Gastroesophageal sphincter (tissue), 4 donors: ENCODE measurements at places on chromosomes 6 and 20. TPM values are rescaled to one million over a fixed set of nuclear protein-coding genes. Genes with fewer than 3 reads are reported as not detected.

The DEFB116 gene
- total RNA-seq = not detected

The BANF2 gene
- not detected for total RNA-seq

The SLC13A3 gene
- 0.67 TPM for total RNA-seq

DNA sequence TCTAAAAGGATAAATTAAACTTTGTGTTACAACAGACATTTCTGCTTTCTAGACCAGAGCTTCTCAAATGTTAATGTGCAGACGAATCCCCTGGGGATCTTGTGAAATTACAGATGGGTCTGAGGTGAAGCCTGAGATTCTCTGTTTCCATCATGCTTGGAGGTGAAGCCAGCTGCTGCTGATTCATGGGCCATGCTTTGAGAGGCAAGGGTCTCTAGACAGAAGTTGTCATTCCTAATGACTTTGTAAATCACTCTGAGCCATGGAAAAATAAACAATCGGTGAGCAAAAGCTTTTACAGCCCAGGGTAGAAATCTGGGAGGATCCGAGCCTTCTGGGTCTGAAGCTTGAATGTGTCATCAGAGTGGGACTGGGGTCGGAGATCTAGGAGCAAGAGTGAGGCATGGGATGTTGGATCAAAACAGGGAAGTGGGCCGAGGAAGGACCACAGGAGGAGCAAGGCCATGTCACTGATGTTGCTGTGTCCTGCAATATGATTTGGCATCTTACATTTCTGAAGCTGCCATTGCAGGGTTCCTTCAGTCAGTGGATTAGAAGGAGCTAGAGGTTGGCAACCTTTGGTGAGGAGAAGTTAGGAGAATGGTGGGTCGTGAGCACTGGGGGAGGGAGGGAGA, 77.3 kb downstream of the TRMT11 start:
- no peak overlapping the region for H3K27ac ChIP-seq
- H3K36me3 ChIP-seq = peaks cover 14% of the 10 kb centered on the region
- ATAC-seq = no peak
- no peaks in the 10 kb centered on the region for H3K4me1 ChIP-seq

GRCh38 chr20:17650301-17651128, 31.5 kb downstream of the RRBP1 start:
- ATAC-seq = no peak
- peaks cover 52% of the 10 kb centered on the region for H3K4me1 ChIP-seq
- H3K4me3 ChIP-seq = no peak overlapping the region

The MAFB gene
- total RNA-seq = 29.7 TPM

DNA sequence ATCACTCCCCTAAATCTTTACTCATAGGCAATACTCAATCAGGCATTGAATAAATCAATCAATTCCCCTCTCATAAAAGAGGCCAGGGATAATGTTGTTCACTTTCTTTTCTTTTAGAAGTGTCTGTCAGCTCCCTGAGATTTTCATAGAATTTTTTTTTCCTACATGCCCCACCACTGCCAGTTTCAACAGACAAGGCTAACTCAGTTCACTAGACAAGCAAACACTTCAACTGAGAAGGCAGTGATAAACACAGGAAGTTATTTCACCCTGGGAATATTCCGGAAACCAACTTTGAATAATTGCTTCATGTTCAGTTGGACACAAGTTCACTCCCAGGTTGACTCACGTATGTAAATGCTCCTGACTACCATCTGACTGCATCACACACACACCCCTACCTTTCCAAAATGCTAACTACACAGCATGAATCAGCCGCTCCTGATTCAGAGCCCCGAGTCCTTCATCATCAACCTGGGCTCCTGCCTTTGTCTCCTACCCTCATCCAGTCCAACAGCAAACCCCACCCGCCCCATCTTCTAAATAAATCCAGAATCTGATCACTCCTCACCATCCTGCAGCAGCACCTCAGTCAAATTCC, 143.9 kb downstream of the BCAS1 start:
- H3K4me3 ChIP-seq = no peak overlapping the region
- peak; percentile 53 for ATAC-seq
- H3K36me3 ChIP-seq = no peaks in the 10 kb centered on the region
- no peak overlapping the region for H3K27ac ChIP-seq
- H3K27me3 ChIP-seq = no peaks in the 10 kb centered on the region
- H3K4me1 ChIP-seq = no peaks in the 10 kb centered on the region

DNA sequence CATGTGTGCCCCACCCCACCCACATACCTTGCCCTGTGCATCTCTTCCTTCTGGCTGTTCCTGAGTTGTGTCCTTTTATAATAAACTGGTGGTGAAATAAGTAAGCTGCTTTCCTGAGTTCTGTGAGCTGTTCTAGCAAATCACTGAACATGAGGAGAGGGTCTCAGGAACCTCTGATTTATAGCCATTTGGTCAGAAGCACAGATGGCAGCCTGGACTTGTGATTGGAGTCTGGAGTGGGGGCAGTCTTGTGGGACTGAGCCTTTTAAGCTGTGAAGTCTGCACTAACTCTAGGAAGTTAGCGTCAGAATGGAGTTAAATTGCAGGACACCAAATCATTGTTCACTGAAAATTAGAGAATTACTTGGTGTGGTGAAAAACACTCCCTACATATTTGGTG, 245.4 kb downstream of the LRFN2 start:
- peaks cover 22% of the 10 kb centered on the region for H3K27me3 ChIP-seq
- no peak for ATAC-seq
- H3K4me3 ChIP-seq = no peak overlapping the region

- H3K4me1 ChIP-seq = peaks cover 81% of the 10 kb centered on the region
- no peaks in the 10 kb centered on the region for H3K36me3 ChIP-seq
- no peak for ATAC-seq
- no peak overlapping the region for H3K27ac ChIP-seq
Measured at GRCh38 chr6:111423055-111423633, 59.9 kb downstream of the REV3L start.

GRCh38 chr6:129785047-129785755, 75.2 kb upstream of the ARHGAP18 start:
- ATAC-seq = no peak
- H3K27ac ChIP-seq = no peak overlapping the region
- no peaks in the 10 kb centered on the region for H3K36me3 ChIP-seq
- H3K4me3 ChIP-seq = no peak overlapping the region

The OR2H1 gene
- total RNA-seq = not detected

The MEP1A gene
- not detected for total RNA-seq

GRCh38 chr20:46946181-46946624, 51.6 kb downstream of the EYA2 start:
- no peaks in the 10 kb centered on the region for H3K27me3 ChIP-seq
- H3K27ac ChIP-seq = peak overlapping the region; percentile 37
- H3K4me3 ChIP-seq = no peak overlapping the region
- no peaks in the 10 kb centered on the region for H3K4me1 ChIP-seq
- no peaks in the 10 kb centered on the region for H3K36me3 ChIP-seq

GRCh38 chr6:8939615-8940014, 504.3 kb upstream of the SLC35B3 start:
- H3K4me1 ChIP-seq = no peaks in the 10 kb centered on the region
- no peaks in the 10 kb centered on the region for H3K36me3 ChIP-seq

The ADGRB3 gene
- 5.6 TPM for total RNA-seq

DNA sequence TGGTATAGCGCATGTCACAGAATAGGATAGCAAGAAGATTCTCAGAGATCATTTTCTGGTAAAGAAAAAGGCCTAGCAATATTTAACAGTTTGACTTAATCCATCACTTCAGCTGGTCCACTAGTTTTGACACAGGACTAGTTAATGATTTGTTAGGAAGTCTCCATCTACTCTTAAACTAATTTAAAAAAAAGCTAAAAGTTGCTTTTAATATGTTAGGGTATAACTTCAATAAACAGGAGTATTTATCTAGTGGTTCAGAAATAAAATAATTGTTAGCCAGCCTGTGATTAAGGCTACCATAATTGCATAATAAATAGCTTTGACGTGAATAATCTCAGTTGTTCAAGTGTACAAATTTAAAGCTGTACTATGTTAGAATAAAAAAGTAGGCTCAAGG, 195.6 kb downstream of the FUT9 start:
- no peak overlapping the region for H3K4me3 ChIP-seq
- H3K4me1 ChIP-seq = no peaks in the 10 kb centered on the region

DNA sequence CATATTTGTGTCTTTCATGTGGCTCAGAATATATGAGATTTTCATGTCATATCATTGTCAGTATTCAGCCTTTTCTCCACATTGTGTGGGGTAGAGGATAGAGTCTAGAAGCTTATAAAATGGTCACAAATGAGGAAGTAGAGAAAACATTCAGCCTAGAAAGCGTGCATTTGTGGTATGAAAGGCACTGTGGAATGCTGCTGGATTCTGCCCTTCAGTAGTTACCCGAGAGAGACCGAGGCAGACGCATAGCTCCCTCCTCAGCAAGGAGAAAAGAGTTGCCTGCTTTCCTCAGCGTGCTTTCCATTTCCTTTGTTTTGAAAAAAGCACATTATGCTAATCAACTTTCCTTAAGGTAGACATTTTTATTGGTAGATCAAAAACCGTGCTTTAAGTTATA, 28.7 kb downstream of the MYB start:
- H3K4me1 ChIP-seq = peaks cover 3% of the 10 kb centered on the region
- ATAC-seq = no peak
- H3K36me3 ChIP-seq = no peaks in the 10 kb centered on the region
- H3K27me3 ChIP-seq = no peaks in the 10 kb centered on the region

The RAB5IF gene
- total RNA-seq = 78.5 TPM
